Sigmoid colon (tissue), 7 donors: ENCODE measurements at places on chromosomes 2 and 18.

DNA sequence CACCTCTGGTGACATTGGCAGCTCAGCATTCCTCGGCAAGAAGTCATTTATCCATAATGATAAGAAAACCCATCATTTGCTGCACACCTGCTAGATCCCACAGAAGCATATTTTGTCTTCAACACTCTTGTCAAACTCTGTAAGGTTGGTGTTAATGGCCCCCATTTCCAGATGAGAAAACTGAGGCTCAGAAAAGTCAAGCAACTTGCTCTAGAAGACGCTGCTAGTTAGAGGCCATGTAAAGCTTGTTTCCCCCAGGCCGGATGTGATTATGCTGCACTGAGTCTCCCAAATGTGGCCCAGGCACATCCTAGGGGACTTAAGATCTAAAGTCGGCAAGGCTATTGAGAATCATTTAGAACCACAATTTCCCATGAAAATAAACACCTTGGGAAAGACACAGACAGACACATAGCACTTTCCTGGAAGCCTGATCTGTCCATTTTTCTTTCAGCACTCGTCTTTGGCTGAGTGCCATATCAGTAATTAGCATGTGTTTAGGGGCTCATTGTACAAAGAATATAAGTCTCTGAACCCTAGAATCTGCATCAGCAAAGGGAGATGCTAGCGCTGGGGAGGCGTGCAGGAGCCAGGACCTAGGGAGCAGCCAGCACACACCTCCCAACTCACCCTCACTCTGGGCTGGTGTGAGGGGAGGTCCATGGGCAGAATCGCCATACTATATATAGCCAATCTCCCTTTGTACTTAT is 39.3 kb downstream of the C1QL2 start:
- no peak overlapping the region for H3K27ac ChIP-seq
- no peak overlapping the region for H3K4me3 ChIP-seq

DNA sequence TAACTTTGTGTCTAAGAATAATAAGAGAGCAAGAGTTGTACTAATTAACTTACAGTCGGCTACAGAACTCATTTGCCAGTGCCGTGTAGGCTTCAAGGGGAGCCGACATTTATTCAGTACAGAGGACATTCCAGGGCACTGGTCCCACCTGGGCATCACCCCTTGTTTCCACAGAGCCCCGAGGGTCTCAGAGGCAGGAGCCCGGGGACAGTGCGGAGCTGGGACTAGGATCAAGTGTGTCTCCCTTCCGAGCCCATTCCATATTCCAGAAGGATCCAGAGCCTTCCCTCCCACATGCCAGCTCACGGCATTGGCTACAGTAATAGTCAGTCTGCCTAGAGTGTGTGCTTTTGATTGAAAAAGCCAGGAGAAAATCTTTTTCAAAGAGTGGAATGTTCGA is 71.5 kb upstream of the CTDP1 start:
- H3K36me3 ChIP-seq: no peaks in the 10 kb centered on the region
- H3K27me3 ChIP-seq: no peaks in the 10 kb centered on the region
- no peaks in the 10 kb centered on the region for H3K4me1 ChIP-seq
- no peak overlapping the region for H3K4me3 ChIP-seq
- H3K27ac ChIP-seq: no peak overlapping the region

DNA sequence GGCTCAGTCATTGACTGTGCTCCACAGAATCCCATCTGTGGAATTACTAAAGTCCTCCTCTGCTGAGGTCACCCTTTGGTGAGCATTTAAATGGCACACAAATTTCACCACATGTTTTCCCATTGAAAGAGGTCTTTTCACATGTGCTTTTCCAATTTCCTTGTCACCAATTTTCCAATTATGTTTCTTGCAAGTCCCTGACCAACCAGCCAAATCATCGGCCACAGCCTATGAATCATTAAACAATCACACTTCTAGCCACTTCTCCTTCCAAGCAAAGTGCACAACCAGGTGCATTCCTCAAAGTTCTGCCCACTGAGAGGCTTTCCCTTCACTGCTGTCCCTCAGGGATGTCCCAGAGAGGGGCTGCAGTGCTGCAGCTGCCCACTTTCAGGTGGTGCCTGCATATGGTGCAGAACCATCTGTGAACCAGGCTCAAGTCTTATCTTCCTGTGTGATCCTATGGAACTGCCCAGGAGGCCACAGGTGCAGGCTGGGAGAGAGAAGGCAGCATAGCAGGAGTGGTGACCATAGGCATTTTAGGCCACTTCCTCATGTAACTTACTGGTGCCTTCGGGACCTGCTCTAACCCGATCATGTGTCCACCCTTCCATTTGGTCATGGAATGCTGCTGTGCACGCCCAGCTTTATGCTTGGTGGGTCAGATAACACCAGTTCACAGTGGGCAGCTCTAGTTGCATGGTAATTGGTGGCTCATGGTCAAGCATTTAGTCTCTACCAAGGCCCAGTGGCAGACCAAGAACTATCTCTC is 153.0 kb downstream of the SEPTIN10 start:
- H3K4me1 ChIP-seq: no peaks in the 10 kb centered on the region
- peak; percentile 24 for DNase-seq
- no peaks in the 10 kb centered on the region for H3K27me3 ChIP-seq
- H3K36me3 ChIP-seq: no peaks in the 10 kb centered on the region
- H3K4me3 ChIP-seq: no peak overlapping the region
- H3K27ac ChIP-seq: no peak overlapping the region

DNA sequence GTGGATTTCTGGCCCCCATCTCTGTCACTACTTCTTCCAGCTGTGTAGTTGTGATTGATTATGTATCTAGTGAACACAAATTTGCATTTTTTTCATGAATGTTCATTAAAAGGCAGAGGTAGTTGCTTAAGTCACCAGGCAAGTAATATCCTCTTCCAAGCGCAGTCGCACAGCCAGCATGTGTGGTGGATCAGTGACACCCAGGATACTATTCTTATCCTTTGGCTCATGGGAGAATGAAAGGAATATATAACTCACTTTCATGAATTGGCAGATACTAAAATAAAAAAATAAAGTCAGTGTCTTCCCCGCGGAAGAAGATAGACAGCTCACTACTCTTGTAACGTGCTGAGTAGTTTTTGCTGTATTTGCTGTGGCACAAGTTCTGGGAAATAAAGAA is 387.8 kb downstream of the CDH7 start:
- no peak overlapping the region for H3K27ac ChIP-seq
- no peak for DNase-seq
- H3K27me3 ChIP-seq: no peaks in the 10 kb centered on the region
- no peaks in the 10 kb centered on the region for H3K4me1 ChIP-seq
- no peak overlapping the region for H3K4me3 ChIP-seq
- no peaks in the 10 kb centered on the region for H3K36me3 ChIP-seq

GRCh38 chr18:69882965-69883668 is 64.6 kb downstream of the CD226 start:
- no peak for DNase-seq
- H3K4me1 ChIP-seq: peaks cover 19% of the 10 kb centered on the region
- H3K27ac ChIP-seq: peak overlapping the region; percentile 23
- H3K27me3 ChIP-seq: no peaks in the 10 kb centered on the region
- no peak overlapping the region for H3K4me3 ChIP-seq

- H3K36me3 ChIP-seq: no peaks in the 10 kb centered on the region
- no peaks in the 10 kb centered on the region for H3K27me3 ChIP-seq
- no peaks in the 10 kb centered on the region for H3K4me1 ChIP-seq
- H3K27ac ChIP-seq: no peak overlapping the region
- no peak for DNase-seq
These were observed 26.9 kb downstream of the MBP start for GRCh38 chr18:77105680-77106079.

GRCh38 chr2:234401426-234401825 is 95.5 kb downstream of the ARL4C start:
- H3K36me3 ChIP-seq: no peaks in the 10 kb centered on the region
- H3K27ac ChIP-seq: no peak overlapping the region
- H3K27me3 ChIP-seq: no peaks in the 10 kb centered on the region
- H3K4me1 ChIP-seq: no peaks in the 10 kb centered on the region
- no peak for DNase-seq
- H3K4me3 ChIP-seq: no peak overlapping the region

- no peaks in the 10 kb centered on the region for H3K36me3 ChIP-seq
- no peak overlapping the region for H3K4me3 ChIP-seq
- no peaks in the 10 kb centered on the region for H3K4me1 ChIP-seq
- H3K27ac ChIP-seq: no peak overlapping the region
- H3K27me3 ChIP-seq: no peaks in the 10 kb centered on the region
These were observed 41.1 kb downstream of the UPP2 start for GRCh38 chr2:158142568-158143332.

DNA sequence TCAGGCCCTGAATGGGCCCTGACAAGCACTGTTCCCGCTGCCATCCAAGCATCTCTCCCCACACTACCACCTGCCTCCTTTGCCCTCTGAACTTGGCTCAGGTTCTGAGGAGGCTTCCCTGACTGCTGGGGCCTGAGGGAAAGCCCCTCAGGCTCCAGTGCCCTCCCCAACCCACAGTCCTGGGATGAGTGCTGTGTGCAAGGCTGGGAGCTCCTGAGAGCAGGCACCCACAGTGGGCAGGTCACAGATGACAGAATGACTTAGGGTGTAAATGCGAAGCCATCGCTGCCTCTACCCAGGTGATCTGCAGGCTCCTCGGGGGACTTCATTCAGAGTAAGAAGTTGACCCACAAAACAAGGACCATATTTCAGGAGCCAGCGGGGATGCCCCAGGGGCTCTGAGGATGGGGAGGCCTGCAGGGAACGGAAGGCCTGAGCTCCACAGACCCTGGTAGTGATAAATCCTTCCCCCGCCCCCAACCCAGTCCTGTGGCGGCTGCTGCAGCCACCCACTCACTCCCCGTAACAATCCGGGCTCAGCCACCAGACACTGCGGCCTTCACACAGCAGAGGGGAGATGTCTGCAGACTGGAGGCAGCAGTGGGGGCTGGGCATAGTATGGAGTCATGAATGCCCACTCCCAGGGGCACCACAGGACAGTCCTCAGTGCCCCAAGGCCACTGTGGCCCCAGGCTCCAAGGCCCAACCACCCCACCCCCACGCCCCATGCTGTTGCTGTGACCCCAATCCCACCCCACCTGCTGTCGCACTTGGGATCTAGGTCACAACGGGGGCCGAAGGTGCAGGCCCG is 8.9 kb downstream of the BIN1 start:
- DNase-seq: peak; percentile 61
- H3K27me3 ChIP-seq: no peaks in the 10 kb centered on the region
- no peak overlapping the region for H3K4me3 ChIP-seq
- H3K4me1 ChIP-seq: peaks cover 48% of the 10 kb centered on the region
- peak overlapping the region; percentile 47 for H3K27ac ChIP-seq

- H3K36me3 ChIP-seq: no peaks in the 10 kb centered on the region
- DNase-seq: no peak
- no peak overlapping the region for H3K27ac ChIP-seq
- no peaks in the 10 kb centered on the region for H3K27me3 ChIP-seq
- no peak overlapping the region for H3K4me3 ChIP-seq
These were observed 56.4 kb downstream of the MERTK start for GRCh38 chr2:111954602-111955332.

DNA sequence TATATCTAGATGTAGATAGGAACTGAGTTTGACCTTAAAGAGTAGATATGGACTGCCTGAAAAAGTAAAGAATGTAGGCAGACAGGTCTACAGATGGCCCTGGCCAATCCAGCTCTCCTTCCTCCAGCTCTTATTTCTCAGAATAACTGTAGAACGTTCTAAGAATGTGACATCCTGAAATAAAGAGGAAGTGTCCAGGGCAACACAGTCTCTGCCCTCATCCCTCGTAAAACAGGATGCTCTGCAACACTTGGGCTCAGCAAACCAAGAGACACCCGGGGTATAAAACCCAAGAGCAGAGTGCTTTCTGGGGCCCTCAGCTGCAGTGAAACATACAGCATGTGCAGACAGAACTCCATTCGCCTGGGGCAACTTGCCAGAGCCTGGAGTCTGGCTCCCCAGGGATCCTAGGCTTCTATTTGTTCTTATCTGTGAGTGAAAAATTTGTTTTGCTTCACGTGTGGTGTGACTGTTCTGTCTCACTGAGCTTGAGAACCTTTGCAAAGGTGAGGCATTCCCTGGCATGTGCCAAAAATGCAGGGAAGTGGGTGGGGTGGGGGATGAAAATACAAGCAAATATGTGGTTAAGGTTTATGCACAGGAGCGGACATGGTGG is 401.0 kb downstream of the SETBP1 start:
- no peaks in the 10 kb centered on the region for H3K36me3 ChIP-seq
- no peak overlapping the region for H3K27ac ChIP-seq
- no peaks in the 10 kb centered on the region for H3K27me3 ChIP-seq

DNA sequence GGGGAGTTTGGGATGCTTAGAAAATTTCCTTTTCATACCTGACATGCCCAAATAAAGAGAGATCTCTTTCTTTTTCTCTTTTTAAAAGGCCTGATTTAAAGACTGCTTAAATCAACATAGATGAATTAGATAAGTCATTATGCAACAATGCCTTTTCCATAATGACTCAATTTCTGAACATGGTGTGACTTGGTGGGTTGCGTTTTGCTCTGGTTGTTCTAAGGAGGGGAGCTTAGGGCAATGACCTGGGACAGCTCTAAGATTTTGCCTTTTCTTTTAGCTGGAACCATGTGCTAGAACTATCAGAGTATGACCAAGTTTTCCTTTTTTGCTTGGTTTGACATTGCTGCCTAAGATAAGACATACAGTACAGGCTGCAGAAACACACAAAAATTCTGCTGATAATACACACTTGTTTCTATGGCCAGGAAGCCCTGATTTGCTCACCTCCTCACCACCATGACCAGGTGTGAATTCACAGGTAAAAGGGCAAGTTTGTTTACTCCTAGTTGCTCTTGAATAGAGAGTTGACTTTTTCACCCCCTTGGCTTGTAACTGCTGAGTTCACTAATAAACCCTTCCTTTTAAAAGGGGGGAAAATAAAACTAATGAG is 58.1 kb upstream of the IL1RL1 start:
- no peaks in the 10 kb centered on the region for H3K4me1 ChIP-seq
- H3K27me3 ChIP-seq: no peaks in the 10 kb centered on the region
- no peaks in the 10 kb centered on the region for H3K36me3 ChIP-seq
- DNase-seq: no peak

DNA sequence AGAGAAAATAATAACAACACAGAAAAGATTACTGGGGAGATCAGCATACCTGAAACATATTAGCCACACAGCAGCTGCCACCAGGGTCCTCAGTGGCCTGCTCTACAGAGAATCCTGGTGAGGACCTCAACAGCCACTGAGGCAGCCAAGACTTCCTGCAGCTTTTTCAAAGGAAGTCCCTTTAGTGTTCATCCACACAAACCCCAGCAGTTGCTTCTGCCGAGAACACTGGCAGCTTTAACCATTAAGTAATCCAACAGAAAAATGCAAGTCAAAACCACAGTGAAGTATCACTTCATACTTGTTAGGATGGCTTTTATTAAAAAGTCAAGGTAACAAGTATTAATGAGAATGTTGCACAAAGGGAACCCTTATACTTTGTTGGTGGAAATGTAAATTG is 542.0 kb upstream of the GCFC2 start:
- no peaks in the 10 kb centered on the region for H3K36me3 ChIP-seq
- no peak overlapping the region for H3K4me3 ChIP-seq
- H3K27me3 ChIP-seq: no peaks in the 10 kb centered on the region
- H3K4me1 ChIP-seq: no peaks in the 10 kb centered on the region
- DNase-seq: no peak

GRCh38 chr2:26591619-26592505 is 49.3 kb downstream of the CIB4 start:
- no peaks in the 10 kb centered on the region for H3K27me3 ChIP-seq
- peak; percentile 45 for DNase-seq
- H3K36me3 ChIP-seq: no peaks in the 10 kb centered on the region
- no peak overlapping the region for H3K4me3 ChIP-seq

GRCh38 chr2:101961338-101962191 is 30.2 kb upstream of the IL1R2 start:
- H3K4me3 ChIP-seq: no peak overlapping the region
- DNase-seq: peak; percentile 97
- H3K27me3 ChIP-seq: no peaks in the 10 kb centered on the region
- peaks cover 23% of the 10 kb centered on the region for H3K4me1 ChIP-seq
- no peaks in the 10 kb centered on the region for H3K36me3 ChIP-seq

- no peak overlapping the region for H3K27ac ChIP-seq
- H3K36me3 ChIP-seq: no peaks in the 10 kb centered on the region
- DNase-seq: no peak
These were observed 26.6 kb upstream of the SPATS2L start for GRCh38 chr2:200279857-200280256.
